ENCODE measurements at places on chromosomes 12 and 14. TPM values are rescaled to one million over a fixed set of nuclear protein-coding genes. Genes with fewer than 3 reads are reported as not detected.
A peak's percentile ranks its signal among the peaks of the same experiment; 100 is the strongest.

- H3K4me3 ChIP-seq: no peak overlapping the region
- no peaks in the 10 kb centered on the region for H3K36me3 ChIP-seq
- no peak for DNase-seq
- peaks cover 8% of the 10 kb centered on the region for H3K27me3 ChIP-seq
- H3K4me1 ChIP-seq: no peaks in the 10 kb centered on the region
These were observed 18.1 kb upstream of the MAPKAPK5 start for GRCh38 chr12:111823891-111824290.

DNA sequence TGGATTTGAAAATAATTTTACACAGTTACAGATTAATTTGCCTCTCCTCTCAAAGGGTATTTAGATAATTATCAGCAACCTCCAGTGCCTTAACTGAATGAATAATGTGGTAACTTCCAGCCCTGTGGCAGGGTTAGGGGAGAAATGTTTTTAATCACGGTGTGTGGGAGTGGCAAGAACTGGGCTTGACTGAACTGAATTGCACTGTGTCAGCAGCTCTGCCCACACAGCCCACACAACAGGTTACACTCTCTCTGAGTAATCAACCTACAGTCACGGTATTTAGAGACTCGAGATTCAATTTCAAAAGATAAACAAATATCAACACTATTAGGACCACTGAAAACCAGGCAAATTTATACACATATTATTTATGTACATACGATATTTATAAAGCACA is 198.5 kb downstream of the KCNC2 start:
- no peaks in the 10 kb centered on the region for H3K36me3 ChIP-seq
- H3K27ac ChIP-seq: no peak overlapping the region
- H3K27me3 ChIP-seq: no peaks in the 10 kb centered on the region
- no peak overlapping the region for H3K4me3 ChIP-seq

GRCh38 chr12:9687228-9687627 is 17.7 kb downstream of the CLEC2D start:
- DNase-seq: peak; percentile 49
- H3K27me3 ChIP-seq: no peaks in the 10 kb centered on the region
- H3K27ac ChIP-seq: no peak overlapping the region

DNA sequence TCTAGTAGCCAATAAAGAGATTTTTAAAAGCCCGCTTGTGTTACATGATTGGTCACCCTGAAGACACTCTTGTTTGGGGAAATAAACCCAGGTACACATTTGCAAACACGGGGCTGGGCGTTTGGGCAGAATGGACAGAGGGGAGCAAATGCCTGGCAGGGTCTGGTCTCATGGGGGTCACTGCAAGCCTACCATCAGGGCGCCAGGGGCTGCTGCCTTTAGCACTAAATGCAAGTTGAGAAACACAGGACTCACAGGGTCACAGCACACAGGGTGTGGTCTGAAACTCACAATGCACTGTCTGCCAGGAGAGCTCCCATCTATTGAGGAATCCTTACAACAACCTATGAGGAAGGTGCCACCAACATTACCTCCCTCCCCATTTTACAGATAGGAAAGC is 62.6 kb downstream of the CHGA start:
- peaks cover 2% of the 10 kb centered on the region for H3K4me1 ChIP-seq
- H3K27me3 ChIP-seq: no peaks in the 10 kb centered on the region
- DNase-seq: no peak
- H3K36me3 ChIP-seq: no peaks in the 10 kb centered on the region
- H3K27ac ChIP-seq: no peak overlapping the region
- H3K4me3 ChIP-seq: no peak overlapping the region

- H3K4me3 ChIP-seq: no peak overlapping the region
- DNase-seq: peak; percentile 68
- H3K36me3 ChIP-seq: no peaks in the 10 kb centered on the region
- peaks cover 8% of the 10 kb centered on the region for H3K27me3 ChIP-seq
These were observed 86.5 kb upstream of the CEP83 start for GRCh38 chr12:94545935-94546771.

- H3K36me3 ChIP-seq: no peaks in the 10 kb centered on the region
- peaks cover 2% of the 10 kb centered on the region for H3K4me1 ChIP-seq
- H3K27me3 ChIP-seq: no peaks in the 10 kb centered on the region
- H3K4me3 ChIP-seq: no peak overlapping the region
These were observed 38.6 kb downstream of the CPM start for GRCh38 chr12:68894276-68894855.

DNA sequence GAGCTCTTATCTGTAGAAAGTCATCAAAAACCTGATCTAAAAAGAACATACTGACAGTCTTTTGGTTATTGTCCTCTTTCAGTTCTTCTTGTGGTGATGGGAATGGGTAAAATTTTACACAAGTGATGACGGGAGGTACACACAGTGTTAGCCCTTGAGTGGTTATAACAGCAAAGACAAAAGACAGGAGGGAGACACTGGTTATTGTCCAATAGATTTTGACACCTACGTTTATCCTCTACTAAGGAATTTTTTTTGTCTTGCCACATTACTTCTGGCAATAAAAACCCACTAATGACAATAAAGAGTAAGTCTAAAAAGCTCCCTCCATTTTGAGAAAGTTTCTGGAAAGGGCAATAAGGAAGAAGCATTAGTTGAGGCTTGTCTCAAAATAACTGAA is 47.7 kb upstream of the CMAS start:
- no peak overlapping the region for H3K4me3 ChIP-seq
- no peak for DNase-seq
- H3K27ac ChIP-seq: no peak overlapping the region
- no peaks in the 10 kb centered on the region for H3K4me1 ChIP-seq
- no peaks in the 10 kb centered on the region for H3K36me3 ChIP-seq
- peaks cover 2% of the 10 kb centered on the region for H3K27me3 ChIP-seq

GRCh38 chr12:5830111-5830510 is 114.9 kb downstream of the ANO2 start:
- no peaks in the 10 kb centered on the region for H3K4me1 ChIP-seq
- H3K36me3 ChIP-seq: no peaks in the 10 kb centered on the region
- H3K4me3 ChIP-seq: no peak overlapping the region
- DNase-seq: no peak
- H3K27ac ChIP-seq: no peak overlapping the region

DNA sequence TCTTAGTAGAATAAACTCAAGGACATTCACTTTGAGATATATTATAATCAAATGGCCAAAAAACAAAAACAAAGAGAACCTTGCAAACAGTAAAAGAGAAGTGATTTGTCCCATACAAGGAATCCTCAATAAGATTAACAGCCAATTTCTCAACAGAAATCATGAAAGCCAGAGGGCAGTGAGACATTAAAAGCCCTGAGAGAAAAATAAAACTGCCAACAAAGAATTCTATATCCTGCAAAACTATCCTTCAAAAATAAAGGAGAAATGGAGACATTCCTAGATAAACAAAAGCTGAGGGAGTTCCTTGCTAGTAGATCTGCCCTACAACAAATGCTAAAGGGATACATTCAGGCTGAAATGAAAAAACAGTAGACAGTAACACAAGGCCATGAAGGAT is 78.1 kb downstream of the CMKLR1 start:
- no peak overlapping the region for H3K27ac ChIP-seq
- no peak for DNase-seq
- no peaks in the 10 kb centered on the region for H3K4me1 ChIP-seq
- H3K4me3 ChIP-seq: no peak overlapping the region
- no peaks in the 10 kb centered on the region for H3K27me3 ChIP-seq

GRCh38 chr12:39595928-39596327 is 23.7 kb downstream of the ABCD2 start:
- no peak overlapping the region for H3K27ac ChIP-seq
- H3K27me3 ChIP-seq: no peaks in the 10 kb centered on the region
- no peak overlapping the region for H3K4me3 ChIP-seq

GRCh38 chr14:50619569-50620141 is 48.5 kb downstream of the SAV1 start:
- no peak overlapping the region for H3K4me3 ChIP-seq
- no peaks in the 10 kb centered on the region for H3K4me1 ChIP-seq
- H3K36me3 ChIP-seq: no peaks in the 10 kb centered on the region
- DNase-seq: peak; percentile 65

- H3K36me3 ChIP-seq: no peaks in the 10 kb centered on the region
- H3K4me1 ChIP-seq: peaks cover 7% of the 10 kb centered on the region
- peak; percentile 71 for DNase-seq
- H3K4me3 ChIP-seq: no peak overlapping the region
- H3K27ac ChIP-seq: no peak overlapping the region
These were observed 137.5 kb upstream of the CPM start for GRCh38 chr12:69070319-69071090.

DNA sequence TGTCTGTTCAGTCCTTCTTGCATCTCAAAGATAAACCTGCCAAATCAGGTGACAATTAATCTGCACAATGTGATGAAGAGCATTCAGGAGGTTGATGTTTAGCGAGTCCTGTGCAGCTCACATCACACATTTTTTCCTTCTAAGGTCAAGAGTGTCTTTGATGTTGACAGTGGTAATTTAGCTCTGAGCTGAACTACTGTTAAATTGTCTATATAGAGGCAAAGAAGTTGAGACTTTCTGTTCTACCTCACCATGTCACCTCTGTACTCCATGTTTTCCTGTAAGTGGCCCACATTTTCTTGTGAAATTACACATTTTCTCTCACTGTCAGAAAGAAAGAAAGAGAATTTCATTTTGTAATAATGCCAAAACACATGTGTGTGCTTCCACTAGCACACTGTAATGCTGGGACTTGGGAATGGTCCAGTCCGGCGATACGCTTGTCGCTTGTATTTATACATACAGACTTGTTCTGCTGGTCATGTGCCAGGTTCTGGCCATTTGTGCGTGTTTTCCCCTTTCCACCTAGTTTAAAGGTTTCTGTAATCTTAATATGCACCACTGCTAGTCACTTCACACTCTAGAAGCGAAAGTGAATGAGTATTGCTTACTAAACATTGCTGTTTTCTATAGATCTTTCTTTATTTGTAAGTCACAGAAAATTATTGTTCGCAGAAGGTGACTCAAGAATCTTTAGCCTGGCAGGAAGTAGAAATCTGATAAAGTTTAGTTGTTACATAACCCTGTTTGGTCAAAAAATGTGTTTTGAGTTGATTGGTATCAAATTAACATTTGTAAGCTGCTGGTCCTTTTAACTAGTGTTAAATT is 328.9 kb downstream of the TMTC2 start:
- H3K27ac ChIP-seq: no peak overlapping the region
- DNase-seq: no peak
- no peaks in the 10 kb centered on the region for H3K27me3 ChIP-seq

GRCh38 chr12:64666054-64666914 is 56.0 kb downstream of the RASSF3 start:
- DNase-seq: peak; percentile 54
- peak overlapping the region; percentile 45 for H3K27ac ChIP-seq
- H3K4me3 ChIP-seq: no peak overlapping the region

- H3K4me1 ChIP-seq: peaks cover 23% of the 10 kb centered on the region
- H3K27ac ChIP-seq: peak overlapping the region; percentile 91
- no peak overlapping the region for H3K4me3 ChIP-seq
- H3K27me3 ChIP-seq: no peaks in the 10 kb centered on the region
- DNase-seq: no peak
These were observed 218.8 kb upstream of the RGS6 start for GRCh38 chr14:71713451-71713850.

DNA sequence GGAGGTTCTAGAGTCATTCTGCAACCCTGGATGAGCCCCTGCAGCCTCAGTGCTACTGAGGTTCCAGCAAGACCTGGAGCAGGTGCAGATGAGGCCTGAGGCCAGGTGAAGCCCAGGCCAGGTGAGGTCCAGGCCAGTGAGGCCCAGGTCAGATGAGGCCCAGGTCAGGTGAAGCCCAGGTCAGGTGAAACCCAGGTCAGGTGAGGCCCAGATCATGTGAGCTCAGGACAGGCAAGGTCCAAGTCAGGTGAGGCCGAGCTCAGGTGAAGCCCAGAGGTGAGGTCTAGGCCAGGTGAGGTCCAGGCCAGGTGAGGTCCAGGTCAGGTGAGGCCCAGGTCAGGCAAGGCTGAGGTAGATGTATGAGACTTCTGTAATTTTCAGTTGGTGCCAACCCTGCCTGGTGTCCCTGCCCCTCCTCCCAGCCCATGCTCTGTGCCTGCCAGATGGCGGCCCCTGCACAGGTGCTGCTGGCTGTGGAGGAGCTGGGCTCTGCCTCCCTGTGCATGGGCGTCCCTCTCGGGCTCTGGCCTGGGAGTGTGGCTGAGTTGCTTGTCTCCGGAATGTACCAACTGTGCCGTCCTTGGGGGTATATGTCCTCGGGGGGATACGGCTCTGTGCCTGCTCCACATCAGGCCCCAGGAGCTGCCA is 388.5 kb downstream of the TMEM121 start:
- no peaks in the 10 kb centered on the region for H3K4me1 ChIP-seq
- H3K27ac ChIP-seq: no peak overlapping the region
- H3K27me3 ChIP-seq: no peaks in the 10 kb centered on the region
- DNase-seq: no peak

DNA sequence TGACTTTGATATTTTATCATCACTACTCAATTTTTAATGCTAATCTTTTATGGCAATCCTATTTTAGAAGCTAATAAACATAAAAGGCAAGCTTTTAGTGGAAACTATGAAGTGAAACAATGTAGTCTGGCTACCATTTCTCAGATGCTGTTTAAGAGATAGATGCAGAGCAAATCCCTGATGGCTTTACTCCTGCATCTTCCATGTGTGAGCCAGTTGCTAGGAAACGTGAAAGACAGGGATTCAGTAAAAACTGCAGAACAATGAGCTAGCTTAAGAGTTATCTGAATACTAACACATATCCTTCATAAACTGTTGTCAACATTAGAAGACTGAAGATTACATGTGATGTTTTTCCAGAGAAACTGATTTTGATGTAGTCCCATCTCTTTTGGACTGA is 112.6 kb downstream of the SLC2A13 start:
- no peaks in the 10 kb centered on the region for H3K4me1 ChIP-seq
- no peak overlapping the region for H3K4me3 ChIP-seq
- no peak for DNase-seq
- H3K27me3 ChIP-seq: no peaks in the 10 kb centered on the region

- no peak overlapping the region for H3K4me3 ChIP-seq
- no peaks in the 10 kb centered on the region for H3K36me3 ChIP-seq
- H3K27ac ChIP-seq: no peak overlapping the region
- H3K4me1 ChIP-seq: peaks cover 16% of the 10 kb centered on the region
- no peak for DNase-seq
These were observed 144.0 kb upstream of the KRR1 start for GRCh38 chr12:75655315-75655806.

- H3K27me3 ChIP-seq: peaks cover 8% of the 10 kb centered on the region
- no peak for DNase-seq
These were observed 6.6 kb upstream of the CFAP73 start for GRCh38 chr12:113142886-113143332.

DNA sequence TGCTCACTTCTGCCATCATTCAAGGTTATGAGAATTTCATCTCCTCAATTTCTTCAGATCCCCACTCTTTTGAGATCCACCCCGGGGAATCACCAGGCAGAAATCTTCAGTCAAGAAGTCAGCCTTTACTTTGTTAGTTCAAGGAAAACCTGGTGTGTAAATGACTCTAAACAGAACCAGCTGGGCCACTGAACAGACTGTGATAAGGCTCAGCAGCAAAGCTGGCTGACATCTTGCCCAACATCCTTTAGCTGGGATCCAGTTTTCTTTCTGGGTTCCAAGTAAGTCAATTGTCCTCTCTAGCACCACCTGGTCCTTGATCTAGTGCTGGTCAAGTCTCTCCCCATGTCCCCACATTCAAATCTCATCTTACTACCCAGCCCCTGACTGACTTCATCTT is 11.6 kb downstream of the CLMN start:
- H3K4me1 ChIP-seq: peaks cover 2% of the 10 kb centered on the region
- H3K27me3 ChIP-seq: peaks cover 9% of the 10 kb centered on the region
- H3K27ac ChIP-seq: no peak overlapping the region
- no peaks in the 10 kb centered on the region for H3K36me3 ChIP-seq

TSFM gene
- 16.3 TPM for polyA plus RNA-seq

CRIP1 gene
- 1.0 TPM for polyA plus RNA-seq

KRT73 gene
- polyA plus RNA-seq: not detected

OR4N2 gene
- not detected for polyA plus RNA-seq

LRCOL1 gene
- 0.90 TPM for polyA plus RNA-seq

ENDOU gene
- polyA plus RNA-seq: 0.09 TPM

KRT6A gene
- polyA plus RNA-seq: not detected

C12orf50 gene
- polyA plus RNA-seq: not detected

EGLN3 gene
- 0.03 TPM for polyA plus RNA-seq

All from IMR-90 (cell line).